ENCODE measurements at places on chromosomes 11 and 22.

DNA sequence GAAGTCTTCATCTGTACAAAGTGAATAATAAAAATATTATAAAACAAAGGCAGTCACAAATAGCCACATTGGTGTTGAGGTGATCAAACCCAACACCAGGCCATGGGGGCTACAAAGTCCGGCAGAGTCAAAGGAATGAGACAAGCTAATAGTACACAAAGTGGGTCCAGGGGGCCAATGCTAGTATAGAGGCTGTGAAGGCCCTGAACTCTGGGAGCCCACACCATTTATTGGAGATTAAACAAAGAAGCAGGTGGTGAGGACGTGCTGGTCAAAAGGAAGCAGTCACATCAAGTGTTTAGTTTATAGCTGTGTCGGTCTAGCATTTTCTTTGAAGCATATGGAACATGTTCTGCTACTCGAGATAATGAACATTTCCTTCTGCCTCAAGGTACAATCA is 58.6 kb upstream of the CCT8L2 start:
- DNase-seq, result no peak

DNA sequence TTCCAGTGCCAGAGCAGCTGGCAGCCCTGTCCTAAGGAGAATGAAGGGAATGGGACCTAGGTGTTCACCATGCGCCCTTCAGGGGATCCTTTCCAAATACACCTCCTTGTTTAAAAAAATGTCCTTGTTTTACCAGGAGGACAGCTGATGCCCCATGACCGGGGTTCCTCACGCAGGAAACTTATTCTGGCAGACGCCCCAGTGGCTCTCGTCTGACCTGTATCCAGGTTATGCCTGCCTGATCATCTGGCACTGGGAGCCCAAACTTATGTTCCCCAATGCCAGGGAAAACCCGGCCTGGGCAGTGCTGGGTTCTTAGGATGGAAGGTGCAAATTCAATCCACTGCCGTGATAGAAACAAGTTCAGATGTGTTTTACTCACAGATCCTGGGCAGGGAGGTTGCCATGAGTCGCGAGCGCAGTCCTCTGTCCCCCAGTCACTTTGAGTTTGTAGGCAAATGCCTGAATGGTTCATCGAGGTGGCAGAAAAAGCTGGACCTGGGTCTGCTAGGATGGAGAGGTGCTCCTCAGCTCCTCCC is 31.5 kb downstream of the MOV10L1 start:
- no peak for DNase-seq

DNA sequence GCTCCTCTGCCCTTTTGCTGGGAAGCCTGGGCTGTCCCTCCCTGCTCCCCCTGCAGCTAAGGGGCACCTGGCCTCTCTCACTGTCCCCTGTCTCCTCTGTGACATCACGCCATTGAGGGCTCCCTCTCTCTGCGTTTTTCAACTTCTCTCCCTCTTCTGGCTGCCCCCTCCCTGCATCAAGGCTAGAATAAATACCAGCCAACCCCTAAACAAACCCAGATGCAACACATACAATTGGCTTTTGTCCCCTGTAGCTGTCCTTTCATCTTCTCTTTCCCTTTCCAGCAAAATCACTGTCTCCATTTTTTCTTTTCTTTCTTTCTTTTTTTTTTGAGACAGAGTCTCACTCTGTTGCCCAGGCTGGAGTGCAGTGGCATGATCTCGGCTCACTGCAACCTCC is 3.3 kb upstream of the MIEF1 start:
- DNase-seq, result peak; percentile 46

DNA sequence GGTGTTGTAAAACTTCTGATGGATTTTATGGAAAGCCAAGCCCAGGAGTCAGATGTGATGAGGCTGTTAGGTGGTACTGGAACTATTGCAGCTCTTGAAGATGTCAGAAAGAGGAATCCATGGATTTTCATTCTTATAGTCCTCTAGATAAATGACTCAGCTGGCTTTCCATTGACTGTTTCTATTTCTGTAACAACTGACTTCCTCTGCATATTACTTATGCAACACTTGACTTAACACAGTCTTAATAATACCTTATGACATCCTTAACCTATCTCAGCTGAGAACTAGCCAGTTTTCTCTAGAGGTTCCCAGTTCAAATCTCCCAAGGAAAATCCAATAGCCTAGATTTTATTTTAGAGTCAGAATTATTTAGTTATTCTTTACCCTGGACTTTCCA is 263.8 kb downstream of the LUZP2 start:
- DNase-seq, result no peak

DNA sequence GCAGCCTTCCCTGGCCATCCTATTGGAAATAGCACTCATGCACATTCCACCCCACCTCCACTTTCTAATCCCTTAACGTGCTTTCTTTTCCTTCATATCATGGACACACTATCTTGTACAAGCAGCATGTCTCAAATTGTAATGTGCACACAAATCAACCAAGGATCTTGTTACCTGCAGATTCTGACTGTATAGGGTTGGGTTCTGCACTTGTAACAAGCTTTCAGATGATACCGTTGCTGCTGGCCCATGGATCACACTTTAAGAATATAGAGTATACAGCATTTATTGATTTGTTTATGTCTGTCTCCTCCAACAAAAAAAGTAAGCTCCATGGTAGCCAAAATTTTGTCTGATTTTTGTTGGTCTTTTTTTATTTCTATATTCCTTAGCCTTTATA is 32.4 kb upstream of the POU2AF1 start:
- DNase-seq, result no peak

DNA sequence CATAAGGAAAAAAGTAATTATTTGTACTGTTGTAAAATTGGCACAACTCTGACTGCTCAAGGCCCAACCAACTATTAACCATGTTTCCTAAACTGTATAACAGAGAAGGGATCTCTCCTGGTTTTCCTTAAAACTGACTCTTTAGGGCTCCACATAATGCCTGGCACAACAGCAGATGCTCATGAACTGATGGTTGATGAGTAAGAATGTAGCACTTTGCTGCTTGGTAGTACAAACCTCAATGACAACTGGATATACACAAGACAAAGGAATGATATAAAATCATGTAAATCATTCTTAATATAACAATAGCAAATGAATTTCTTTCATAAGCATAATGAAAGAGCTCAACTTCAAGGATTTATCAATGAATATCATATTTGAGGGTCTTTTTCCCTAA is 11.7 kb downstream of the MSANTD2 start:
- no peak for DNase-seq

GRCh38 chr11:60978546-60979380 is 7.3 kb downstream of the CD6 start:
- no peak for DNase-seq

GRCh38 chr11:70470127-70470526 is 71.8 kb downstream of the CTTN start:
- DNase-seq, result no peak

- DNase-seq, result no peak
Observed at GRCh38 chr11:64218628-64219353, 7.2 kb downstream of the TRPT1 start.

DNA sequence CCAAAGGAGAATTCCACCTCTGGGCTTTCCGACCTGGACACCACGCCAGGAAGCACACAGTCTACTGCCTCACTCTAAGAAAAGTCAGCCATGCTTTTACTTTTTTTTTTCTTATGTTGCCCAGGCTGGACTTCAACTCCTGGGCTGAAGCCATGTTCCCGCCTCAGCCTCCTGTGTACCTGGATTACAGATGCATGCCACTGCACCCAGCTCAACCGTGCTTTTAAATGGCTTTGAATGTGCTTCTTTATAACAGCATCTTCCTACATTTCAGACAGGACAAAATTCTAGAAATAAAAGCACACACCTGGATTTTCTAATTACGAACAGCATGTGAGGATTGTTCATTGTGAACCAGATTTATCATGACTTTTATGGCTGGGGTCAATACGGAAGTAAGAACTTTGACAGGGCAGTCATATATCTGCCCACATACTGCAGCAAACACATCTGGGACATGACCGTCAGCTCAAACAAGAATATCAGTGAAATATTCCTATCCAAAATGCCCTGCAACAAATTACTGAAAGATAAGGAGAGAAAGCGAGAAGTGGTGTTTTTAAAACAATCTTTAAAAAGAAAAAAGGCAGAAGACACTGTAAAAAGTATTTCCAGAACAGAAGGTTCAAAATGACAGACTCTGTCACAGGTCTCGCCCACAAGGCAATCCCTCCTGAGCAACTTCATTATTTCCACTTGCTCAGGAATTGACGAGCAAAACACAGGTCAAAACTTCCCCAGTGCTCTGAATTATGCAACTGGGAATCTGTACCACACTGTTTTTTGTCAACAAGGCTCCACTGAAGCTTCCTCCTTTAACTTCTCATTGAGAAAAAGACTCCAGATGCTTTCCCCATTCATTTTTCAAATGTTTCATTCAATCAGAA is 42.1 kb downstream of the PACSIN2 start:
- DNase-seq, result no peak

- no peak for DNase-seq
Observed at GRCh38 chr11:70325824-70326223, 55.3 kb downstream of the PPFIA1 start.

- no peak for DNase-seq
Observed at GRCh38 chr22:23583836-23584235, 3.7 kb upstream of the IGLL1 start.

DNA sequence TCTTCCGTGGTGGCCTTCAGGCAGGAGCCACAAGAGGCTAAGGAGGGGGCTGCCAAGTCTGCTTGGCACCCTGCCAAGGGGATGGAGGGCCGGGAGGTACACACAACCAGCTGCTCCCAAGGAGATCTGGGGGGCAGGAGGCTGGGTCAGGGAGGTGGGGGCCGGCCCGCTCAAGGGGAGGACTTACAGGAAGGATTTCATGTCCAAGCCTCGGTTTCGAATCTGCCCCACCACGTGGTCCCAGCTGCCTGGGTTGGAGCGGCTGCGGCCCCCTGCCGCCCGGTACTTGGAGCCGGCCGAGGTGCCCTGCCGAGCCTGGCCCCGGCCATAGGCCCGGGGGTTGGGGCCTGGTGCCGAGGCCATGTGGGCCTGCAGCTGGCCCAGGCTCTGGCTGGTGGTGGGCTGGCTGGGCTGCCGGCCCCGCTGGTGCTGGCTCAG is 33.5 kb downstream of the LRRC10B start:
- DNase-seq, result no peak

DNA sequence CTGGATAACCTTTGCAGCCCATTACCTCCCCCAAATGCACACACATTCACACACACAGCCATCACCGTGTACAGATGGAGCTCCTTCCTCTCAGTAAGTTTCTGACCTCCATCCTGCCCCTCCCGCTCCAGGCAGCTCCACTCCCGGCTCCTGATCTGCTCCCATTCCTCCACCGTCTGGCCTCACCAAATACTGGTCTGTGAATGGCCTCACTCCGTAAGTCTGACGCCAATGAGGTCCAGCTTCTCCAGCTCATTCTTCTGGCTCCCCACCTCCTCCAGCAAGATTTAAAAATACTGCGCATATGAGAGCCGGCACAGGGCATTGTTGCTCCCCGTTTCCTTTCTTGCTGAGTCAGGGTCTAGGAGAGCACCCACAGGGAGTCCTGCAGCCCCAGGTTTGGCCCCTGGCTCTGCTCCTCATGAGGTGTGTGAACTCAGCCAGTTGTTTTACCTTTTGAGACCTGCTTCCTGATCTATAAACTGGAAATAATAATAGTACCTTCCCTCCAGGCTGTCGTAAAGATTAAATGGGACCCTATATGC is 14.0 kb upstream of the TUB start:
- DNase-seq, result no peak

DNA sequence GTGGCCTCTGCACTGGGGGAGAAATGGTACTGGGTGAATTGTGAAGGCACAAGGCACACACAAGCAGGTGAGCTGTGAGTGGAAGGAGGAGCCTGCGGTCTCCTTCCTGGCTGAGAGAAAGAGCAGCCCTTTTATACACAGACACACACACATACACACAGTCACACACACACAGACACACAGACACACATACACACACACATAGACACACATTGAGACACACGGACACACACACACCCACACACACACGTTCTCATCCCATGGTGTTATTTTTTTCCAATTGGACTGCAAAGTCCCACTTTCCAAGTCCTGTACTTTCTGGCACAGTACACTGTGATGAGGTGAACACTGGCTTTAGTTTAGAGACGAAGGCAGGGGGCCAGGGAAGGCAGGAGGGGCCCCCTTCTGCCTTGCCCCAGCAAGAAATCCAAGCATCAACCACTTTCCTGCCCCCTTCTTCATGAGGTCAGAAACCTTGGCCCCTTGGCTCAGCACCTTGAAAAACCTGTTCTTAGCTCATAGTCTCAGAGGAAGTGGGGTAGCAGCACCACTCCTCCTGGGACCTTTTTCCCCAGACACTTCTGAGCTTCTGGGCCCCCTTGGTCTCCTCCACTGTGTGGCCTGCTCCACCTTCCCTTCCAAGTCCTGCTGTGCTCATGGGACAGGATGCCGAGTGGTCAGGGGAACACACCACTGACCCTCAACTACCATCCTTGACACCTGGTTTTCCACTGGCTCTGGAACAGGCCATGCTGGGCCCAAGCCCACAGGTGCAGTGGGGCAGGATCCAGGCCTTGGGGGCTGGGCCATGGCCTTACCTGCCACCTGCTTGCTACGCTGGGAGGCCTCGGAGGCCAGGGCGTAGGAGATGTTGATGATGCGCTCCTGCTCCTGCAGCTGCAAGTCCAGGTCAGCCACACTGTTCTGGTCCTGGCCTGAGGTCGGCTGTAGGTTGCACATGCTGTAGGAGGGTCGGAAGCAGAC is 43.8 kb downstream of the C11orf58 start:
- no peak for DNase-seq

DNA sequence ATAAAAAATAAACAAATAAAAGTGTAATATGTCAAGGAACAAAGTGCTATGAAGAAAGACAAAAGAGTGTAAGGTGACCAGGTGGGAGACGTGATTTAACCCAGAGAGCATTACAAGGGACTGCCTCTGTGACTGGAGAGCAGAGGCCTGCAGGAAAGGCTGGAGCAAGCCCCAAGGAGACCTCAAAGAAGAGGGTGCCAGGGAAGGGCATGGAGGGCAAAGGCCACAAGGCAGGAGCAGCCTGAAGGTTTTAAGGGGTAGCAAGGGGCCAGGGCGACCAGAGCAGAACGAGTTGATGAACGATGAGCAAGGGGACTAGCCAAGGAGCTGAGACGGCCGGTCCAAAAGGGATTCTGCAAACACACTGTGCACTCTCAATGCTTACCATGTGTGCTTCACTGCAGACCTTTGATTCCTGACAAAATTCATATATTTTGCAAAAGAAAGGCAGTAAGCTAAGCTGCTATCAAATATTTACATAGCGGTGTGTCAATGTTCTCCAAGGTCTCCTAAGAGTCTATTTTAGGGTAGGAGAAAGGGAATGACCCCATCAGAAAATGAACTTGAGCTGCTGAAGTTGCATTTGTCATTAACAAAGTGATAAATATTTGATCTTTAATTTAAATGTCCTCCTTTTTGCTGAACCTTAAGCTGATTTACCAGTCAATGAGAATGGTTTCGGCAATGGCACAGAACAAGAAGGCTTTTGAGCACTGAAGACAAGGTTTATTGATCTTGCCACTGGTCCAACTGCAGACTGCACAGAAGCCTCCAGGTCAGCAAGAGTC is 50.5 kb downstream of the SMCO4 start:
- no peak for DNase-seq
